Left colon (tissue), 2 donors: ENCODE measurements at places on chromosomes 4 and X. TPM values are rescaled to one million over a fixed set of nuclear protein-coding genes. Genes with fewer than 3 reads are reported as not detected.

DNA sequence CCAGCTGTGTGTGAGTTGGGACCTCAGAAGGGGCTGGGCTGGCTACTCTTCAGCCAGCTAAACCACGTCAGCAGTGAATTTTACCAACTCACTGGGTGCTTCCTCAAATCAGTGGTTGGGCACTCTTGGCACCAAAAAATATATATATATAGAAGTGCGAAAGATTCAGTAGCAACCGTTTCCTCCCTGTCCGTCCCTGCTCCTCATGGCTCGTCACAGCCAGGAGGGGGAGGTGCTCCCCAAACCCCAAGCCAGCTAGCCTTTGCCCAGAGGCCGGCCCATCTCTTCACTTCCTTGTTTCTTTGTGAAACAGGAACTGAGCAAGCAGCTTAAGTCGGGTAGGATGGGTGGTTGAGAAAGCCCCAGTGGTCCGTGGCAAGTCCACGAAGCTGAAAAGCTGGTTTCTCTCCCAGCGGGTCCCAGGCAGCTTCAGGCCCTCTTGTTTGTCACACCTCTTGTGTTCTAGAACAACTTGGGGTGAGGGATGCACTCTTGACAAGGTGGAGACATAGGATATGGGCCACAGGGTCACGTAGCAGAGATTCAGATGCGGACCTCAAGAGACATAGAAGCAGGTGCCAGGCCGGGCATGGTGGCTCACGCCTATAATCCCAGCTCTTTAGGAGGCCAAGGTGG lies 6.8 kb upstream of the SASH3 start:
- peak; percentile 77 for DNase-seq

GRCh38 chr4:142607976-142608375 lies 238.1 kb downstream of the INPP4B start:
- DNase-seq = no peak

DNA sequence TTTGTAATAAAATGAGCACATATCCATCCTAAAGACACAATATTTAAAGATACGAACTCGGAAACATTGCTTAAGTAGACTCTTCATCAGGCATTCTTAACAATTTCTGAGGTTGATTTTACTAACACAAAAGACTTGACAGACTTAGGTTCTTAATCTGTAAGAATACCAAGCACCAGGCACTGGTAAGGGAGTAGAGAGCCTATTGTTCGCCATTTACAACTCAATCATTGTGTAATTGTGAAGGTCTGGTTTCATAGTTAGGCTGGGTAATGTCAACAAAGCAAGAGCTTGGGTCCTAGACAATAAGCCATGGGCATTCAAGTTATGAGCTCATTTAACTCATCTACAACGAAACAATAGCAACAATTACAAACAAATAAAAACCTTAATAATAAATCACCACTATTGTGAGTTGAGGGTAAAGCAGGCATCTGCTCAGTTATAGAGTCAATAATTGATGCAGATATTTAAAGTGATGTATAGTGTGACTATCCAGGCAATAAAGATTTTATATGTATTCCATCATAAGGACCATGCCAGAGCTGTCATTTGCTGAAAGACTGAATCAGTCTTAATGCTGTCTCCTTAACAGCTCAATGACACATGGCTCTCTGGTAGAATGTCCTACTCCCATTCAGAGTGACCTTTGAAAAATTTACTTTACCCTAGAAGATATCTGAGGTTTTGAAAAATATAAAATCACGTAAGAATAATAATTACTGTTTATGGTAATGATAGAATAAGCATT lies 664.0 kb upstream of the PCDH7 start:
- no peak for DNase-seq

GRCh38 chr4:45331802-45332201 lies 605.4 kb upstream of the GNPDA2 start:
- no peak for DNase-seq

- DNase-seq = no peak
Measured at GRCh38 chrX:41688156-41688555, 617 bp upstream of the GPR34 start.

GRCh38 chr4:24214796-24215195 lies 324.9 kb upstream of the PPARGC1A start:
- no peak for DNase-seq

GRCh38 chrX:39815631-39816030 lies 282.1 kb downstream of the BCOR start:
- no peak for DNase-seq

GRCh38 chrX:11188664-11189063 lies 77.5 kb downstream of the HCCS start:
- no peak for DNase-seq

GRCh38 chrX:17876135-17876534 lies 15.0 kb upstream of the RAI2 start:
- DNase-seq = no peak

GRCh38 chrX:115650916-115651315 lies 89.9 kb downstream of the PLS3 start:
- DNase-seq = no peak

- no peak for DNase-seq
Measured at GRCh38 chr4:78199984-78200383, 142.9 kb downstream of the FRAS1 start.

DNA sequence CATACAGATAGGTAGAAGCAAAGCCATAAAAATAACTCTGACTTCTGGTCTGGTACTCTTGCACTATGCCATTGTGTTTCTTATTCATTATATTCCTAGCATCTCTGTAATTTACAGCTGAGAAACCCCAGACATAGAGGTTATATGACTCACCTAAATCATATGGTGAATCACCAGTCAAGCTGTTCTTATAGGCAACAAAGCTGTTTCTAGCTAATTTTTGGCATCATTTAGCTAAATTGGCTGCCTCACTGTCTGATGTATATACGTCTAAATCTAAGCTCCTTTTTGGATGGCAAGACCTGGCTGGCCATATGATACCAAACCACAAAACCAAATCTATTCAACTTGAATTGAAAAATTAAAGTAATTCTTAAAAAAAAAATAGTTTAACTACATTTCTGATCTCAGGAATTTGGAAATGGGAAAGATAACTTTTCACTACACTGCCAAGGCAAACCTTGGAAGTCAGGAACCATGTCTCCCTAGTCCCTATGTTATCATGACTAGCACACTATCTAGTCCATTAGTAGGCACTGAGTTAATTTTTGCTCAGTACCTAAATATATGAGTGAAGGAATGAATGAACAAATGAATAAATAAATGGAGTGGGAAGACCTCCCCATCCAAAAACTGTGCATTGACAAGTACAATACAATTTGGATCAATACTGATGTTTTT lies 41.3 kb upstream of the STAG2 start:
- no peak for DNase-seq

- no peak for DNase-seq
Measured at GRCh38 chr4:111871802-111872201, 273.5 kb upstream of the FAM241A start.

DNA sequence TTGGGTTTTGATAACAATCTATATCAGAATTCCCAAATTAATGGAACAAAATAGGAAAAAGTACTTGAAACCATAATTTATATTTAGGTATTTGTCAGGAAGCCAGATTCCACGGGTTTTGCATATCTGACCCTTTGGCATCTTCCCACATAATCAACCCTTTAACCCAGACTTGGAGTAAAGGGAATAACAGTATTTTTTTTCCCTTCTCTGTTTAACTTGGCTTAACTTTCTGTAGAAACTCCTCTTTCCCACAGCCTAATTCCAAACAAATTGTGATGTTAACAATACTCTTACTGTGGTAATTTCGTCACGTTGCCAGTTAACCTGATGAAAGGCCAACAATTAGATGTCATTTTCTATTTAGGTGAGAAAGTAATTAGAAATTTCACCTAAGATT lies 49.4 kb upstream of the GUCY1A1 start:
- DNase-seq = no peak

DNA sequence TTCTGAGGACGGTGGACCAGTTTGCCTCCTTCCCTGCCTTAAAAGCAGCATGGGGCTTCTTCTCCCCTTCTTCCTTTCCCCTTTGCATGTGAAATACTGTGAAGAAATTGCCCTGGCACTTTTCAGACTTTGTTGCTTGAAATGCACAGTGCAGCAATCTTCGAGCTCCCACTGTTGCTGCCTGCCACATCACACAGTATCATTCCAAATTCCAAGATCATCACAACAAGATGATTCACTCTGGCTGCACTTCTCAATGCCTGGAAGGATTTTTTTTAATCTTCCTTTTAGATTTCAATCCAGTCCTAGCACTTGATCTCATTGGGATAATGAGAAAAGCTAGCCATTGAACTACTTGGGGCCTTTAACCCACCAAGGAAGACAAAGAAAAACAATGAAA lies 255.3 kb downstream of the RAPGEF2 start:
- no peak for DNase-seq

DNA sequence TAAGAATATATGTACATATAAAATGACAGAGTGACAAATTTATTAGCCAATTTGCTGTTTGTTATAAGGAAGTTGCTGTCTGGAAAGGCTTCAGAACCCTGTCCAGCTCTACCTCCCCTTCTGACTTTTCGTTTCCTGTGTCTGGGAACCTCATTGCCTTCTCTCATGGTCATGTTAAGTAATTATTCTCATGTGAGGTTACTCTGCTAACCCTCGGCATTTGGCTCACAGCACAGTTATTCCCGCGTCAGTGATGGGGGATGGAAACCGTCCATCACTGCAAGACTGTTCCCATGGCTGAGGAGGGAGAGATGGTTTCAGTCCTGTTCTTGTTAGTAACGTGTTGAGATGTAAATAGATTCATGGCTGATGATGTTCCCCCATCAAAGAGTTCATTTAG lies 11.9 kb downstream of the EDNRA start:
- no peak for DNase-seq

GRCh38 chr4:165208741-165209388 lies 1.5 kb downstream of the KLHL2 start:
- DNase-seq = no peak

DNA sequence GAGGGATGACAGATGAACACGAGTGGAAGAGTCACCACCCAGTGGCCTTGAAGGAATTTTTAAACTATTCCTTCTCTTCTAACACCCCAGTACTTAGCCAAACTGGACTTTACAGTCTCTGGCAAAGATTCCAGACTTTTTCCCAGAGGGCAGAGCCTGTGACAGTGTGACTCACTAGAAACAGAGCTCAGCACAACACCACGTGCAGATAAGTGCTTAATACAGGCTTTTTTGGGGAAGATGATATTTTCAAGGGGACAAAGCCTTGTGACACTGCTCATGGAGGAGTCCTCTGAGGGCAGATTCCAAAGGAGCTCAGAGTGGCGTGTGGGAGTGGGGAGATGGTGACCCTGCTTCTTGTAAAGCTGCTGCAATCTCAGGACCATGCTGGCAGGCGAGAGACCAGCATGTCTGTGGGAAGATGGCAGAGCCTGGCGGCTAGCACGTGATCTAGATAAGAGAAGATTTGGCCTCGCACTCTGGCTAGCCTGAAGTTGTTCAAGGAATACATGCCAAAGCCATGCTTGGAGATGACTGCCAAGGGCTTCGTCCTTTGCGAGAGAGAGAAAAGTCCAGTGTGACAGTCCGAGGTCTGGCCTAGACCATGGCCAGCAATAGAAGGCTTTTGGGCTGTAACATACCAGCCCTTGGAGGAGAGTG lies 2.4 kb downstream of the RAB33A start:
- no peak for DNase-seq

DNA sequence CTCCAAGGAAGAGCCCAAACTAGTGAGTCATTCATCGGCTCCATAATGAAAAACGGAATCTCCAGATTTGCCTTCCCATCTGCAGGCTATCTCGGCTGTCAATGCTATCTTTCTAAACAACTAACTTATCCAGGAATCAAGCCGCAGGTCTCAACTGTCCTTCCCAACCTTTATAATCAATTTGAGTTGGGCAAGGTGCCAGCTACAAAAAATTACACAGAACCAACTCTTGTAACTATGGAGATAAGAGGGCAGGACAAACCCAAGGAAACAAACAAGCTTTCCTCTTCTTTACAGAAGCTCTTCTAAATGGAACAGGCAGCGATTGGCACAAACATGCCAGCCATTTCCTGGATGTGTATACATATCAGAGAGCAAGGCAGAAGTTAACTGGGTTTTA lies 61.2 kb upstream of the RAI2 start:
- no peak for DNase-seq

DNA sequence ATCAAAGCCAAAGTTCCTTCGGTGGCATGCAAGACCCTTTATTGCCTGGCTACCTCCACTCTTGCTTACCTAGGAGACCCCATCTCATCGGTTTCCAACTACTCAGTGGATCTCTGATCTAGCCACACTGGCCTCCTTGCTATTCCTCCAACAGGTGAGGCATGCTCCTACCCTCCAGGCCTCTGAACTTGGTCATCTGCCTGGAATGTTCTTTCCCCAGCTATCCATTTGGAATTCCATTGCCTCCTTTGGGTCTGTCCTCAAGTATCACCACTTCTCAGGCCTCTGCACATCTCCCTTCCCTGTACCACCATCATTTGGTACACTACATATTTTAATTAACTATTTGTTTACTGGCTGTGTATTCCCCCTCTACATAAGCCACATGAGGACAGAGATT lies 11.2 kb downstream of the LGI2 start:
- no peak for DNase-seq

GRCh38 chr4:122514671-122515070 lies 58.1 kb upstream of the IL2 start:
- DNase-seq = no peak

GRCh38 chr4:123602007-123602406 lies 205.4 kb downstream of the SPRY1 start:
- DNase-seq = no peak

GRCh38 chr4:22471999-22472461 lies 43.8 kb downstream of the ADGRA3 start:
- no peak for DNase-seq

Gene ZCCHC4
- total RNA-seq = 7.7 TPM

Gene MAGED2
- 80.1 TPM for total RNA-seq

Gene CRLF2
- 0.28 TPM for total RNA-seq

Gene HERC5
- total RNA-seq = 1.7 TPM

Gene NDST3
- 0.09 TPM for total RNA-seq

Gene ALB
- not detected for total RNA-seq

Gene MAGEB1
- total RNA-seq = not detected

Gene MAGEA3
- total RNA-seq = not detected

Gene GSX2
- not detected for total RNA-seq

Gene ZCCHC12
- not detected for total RNA-seq

Gene GUCY1B1
- 1.0 TPM for total RNA-seq

Gene ZNF141
- 21.4 TPM for total RNA-seq

Gene SPANXD
- not detected for total RNA-seq

Gene ACSL1
- 39.4 TPM for total RNA-seq

Gene PTTG2
- 0.46 TPM for total RNA-seq

Gene SLC26A1
- total RNA-seq = 2.0 TPM

Gene PCYT1B
- total RNA-seq = 0.28 TPM

Gene CT45A2
- total RNA-seq = not detected

Gene TACR3
- total RNA-seq = not detected
